Peyer's patch (tissue), 4 donors: ENCODE measurements at places on chromosomes 12 and 14. TPM values are rescaled to one million over a fixed set of nuclear protein-coding genes. Genes with fewer than 3 reads are reported as not detected.

- no peak overlapping the region for H3K27ac ChIP-seq
- H3K4me1 ChIP-seq: no peaks in the 10 kb centered on the region
- H3K36me3 ChIP-seq: peaks cover 47% of the 10 kb centered on the region
- DNase-seq: no peak
- H3K27me3 ChIP-seq: no peaks in the 10 kb centered on the region
- H3K4me3 ChIP-seq: no peak overlapping the region
Measured at GRCh38 chr14:54425537-54426274, 15.5 kb downstream of the CNIH1 start.

DNA sequence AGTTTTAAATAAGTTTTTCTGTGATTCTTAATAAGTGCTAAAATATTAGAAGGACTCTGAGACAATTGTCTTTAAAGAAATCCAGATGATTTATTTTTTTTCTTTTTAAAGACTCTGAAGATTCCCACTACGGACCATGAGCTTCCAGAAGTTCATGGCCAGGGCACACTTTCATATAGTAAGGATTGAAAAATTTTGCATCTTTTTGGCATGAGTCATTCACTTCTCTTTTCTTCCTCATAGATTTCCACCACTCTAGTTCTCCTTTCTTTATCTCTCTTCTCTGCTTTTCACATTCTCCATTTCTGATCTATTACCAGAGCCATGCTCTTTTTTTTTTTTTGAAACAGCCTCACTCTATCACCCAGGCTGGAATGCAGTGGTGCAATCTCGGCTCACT is 385.8 kb downstream of the FLRT2 start:
- no peaks in the 10 kb centered on the region for H3K4me1 ChIP-seq
- no peaks in the 10 kb centered on the region for H3K36me3 ChIP-seq
- no peak overlapping the region for H3K4me3 ChIP-seq
- DNase-seq: no peak
- H3K27me3 ChIP-seq: no peaks in the 10 kb centered on the region
- no peak overlapping the region for H3K27ac ChIP-seq

GRCh38 chr12:66446276-66446675 is 144.0 kb downstream of the HELB start:
- no peak for DNase-seq
- no peak overlapping the region for H3K4me3 ChIP-seq
- no peak overlapping the region for H3K27ac ChIP-seq
- no peaks in the 10 kb centered on the region for H3K36me3 ChIP-seq
- no peaks in the 10 kb centered on the region for H3K27me3 ChIP-seq
- H3K4me1 ChIP-seq: no peaks in the 10 kb centered on the region

DNA sequence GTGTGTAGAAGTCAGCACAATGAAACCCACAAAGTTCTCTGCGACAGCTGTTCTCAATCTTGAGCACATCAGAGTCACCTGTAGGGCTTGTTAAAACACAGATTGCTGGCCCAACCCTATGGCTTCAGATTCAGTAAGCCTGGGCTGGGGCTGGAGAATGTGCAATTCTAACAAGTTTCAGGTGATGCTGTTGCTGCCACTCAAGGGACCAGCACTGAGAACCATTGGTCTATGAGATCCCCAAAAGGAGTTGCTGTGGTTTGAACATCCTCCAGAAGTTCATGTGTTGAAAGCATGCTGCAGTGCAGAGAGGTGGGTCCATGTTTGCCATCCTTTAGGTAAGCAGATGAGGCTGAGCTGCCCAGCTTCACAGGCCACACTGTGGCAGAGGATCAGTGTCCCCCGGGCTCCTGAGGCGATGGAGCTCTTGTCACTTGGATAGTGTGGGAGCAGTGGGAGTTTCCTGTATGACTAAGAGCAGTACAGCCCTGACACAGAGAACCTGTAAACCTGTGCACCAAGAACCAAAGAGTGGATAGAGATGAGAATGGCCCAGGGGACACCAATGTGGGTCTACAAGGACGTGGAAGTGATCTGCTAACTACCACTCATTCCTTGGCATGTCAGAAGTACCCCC is 8.0 kb upstream of the RTRAF start:
- no peaks in the 10 kb centered on the region for H3K4me1 ChIP-seq
- no peak overlapping the region for H3K4me3 ChIP-seq
- H3K36me3 ChIP-seq: no peaks in the 10 kb centered on the region
- no peak overlapping the region for H3K27ac ChIP-seq
- no peak for DNase-seq

DNA sequence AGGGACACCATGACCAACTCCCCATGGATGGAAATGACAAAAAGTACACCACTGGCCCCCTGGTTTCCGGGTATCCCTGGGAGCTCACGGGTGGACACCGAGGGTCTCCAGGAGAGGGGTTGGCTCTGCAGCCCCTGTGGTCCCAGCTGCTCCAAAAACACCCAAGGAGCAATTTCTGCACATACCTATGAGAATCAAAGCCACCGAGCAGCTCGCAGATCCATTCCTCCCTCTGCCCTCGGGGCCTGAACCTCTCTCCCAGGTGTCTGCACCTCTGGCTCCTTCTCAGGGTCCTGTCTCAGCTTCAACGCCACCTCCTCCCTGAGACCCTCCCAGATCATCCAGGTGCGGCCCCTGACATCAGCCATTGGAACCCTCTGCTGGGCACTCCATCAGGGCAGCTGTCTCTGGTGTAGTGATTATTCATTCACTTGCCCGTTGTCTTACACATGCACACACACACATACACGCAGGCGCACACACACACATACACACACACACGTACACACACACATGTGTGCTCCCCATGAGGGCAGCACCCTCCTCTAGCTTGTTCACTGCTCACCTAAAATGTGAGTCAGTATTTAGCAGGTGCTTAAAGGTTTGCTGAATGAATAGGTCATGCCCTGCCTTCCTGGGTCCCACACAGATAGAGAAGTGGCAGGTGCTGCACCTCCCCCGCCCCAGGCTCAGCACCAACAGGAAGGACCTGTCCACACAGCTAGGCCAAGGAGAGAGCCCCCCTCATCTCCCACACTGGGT is 5.9 kb downstream of the RIMBP2 start:
- no peaks in the 10 kb centered on the region for H3K27me3 ChIP-seq
- H3K27ac ChIP-seq: no peak overlapping the region
- no peak overlapping the region for H3K4me3 ChIP-seq

DNA sequence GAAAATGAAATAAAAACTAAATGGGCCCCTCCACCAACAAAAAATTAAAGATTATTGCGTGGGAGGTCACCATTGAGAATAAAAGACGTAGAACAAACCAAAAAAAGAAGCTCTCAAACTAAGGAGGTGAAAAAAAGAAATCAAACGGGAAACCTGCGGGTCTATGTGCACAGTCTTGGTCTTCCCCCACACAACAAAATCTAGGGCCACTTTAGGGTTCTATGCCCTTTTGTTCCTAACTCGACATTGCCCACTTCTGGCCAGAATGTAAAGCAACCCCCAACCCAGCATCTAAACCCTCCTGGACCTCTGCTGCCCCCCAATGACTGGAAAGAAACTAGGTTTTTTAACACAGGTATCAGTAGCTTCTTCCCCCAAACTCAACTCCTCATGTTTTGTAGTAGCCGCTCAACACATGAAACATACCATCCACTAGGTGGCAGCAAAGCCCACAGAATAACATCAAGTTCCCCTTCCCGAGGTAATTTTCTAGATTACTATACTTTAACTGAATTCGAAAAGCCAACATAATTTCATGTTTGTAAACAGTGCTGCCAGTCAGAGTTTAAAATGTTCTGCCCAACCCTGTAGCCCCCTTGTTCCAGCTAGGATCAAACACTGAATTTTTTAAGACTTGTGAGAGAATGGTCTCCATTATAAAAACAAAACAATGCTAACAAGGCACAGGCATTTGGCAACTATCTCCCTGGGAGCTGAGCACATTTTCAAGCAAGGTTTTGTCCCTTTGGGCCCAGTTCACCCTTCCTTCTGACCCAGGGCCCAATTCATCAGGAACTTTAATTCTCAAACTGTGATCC is 18.7 kb downstream of the DAD1 start:
- H3K27me3 ChIP-seq: no peaks in the 10 kb centered on the region
- no peaks in the 10 kb centered on the region for H3K36me3 ChIP-seq

DNA sequence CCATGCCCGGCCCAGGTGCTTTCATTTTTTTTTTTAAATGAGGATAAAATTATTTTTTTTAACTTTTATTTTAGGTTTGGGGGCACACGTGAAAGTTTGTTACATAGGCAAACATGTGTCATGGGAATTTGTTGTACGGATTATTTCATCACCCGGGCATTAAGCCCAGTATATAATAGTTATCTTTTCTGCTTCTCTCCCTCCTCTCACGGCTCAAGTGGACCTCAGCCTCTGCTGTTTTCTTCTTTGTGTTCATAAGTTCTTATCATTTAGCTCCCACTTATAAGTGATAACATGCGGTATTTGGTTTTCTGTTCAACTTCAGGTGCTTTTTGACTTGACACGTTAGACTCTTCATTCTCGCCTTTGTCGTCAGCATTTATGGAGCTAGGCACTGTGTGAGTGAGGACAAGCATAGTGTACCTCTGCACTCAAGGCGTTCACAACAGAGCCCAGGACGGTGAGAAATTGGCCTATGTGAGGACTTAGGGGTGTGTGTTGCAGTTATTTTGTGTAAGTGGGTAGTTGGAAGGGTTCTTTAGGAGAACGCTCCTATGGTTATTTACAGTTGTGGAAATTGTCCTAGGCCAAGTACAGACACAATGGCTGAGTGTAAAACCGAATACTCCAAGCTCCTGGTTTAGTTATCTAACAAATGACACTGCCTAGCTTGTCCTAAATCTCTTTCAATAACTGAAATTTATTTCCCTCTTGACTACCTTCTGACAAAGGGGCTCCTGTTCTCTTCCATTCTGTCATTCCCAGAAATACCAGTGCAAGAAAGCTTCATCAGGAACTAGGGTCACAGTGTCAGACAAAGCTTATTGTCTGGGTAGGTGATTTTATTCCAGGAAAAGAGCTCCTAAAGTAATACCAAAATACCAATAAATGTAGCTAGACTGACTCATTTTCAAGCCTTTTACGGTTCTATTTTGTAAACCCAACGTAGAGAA is 200.5 kb upstream of the PRICKLE1 start:
- H3K36me3 ChIP-seq: no peaks in the 10 kb centered on the region
- DNase-seq: no peak
- H3K27ac ChIP-seq: no peak overlapping the region
- no peaks in the 10 kb centered on the region for H3K27me3 ChIP-seq

DNA sequence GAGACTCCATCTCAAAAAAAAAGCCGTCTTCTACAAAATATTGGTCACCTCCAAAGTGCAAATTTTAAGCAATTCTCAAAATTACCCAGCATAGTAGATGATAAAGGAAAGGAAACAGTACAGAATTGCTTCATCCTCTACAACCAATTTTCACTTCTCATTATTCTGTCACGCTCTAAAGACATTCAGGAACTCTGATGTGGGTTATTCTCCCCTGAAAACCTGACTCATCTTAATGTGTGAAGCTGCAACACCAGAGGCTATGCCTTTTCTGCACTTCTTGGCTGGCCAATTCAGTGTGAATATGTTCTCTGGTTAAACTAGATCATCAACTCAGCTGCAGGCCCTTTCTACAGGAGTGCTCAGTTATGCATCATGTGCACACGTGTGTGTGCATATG is 11.0 kb downstream of the PTGER2 start:
- no peaks in the 10 kb centered on the region for H3K27me3 ChIP-seq
- no peak overlapping the region for H3K27ac ChIP-seq
- no peak overlapping the region for H3K4me3 ChIP-seq

- no peak for DNase-seq
- H3K27me3 ChIP-seq: no peaks in the 10 kb centered on the region
- H3K4me1 ChIP-seq: peaks cover 40% of the 10 kb centered on the region
- H3K27ac ChIP-seq: peak overlapping the region; percentile 75
- no peak overlapping the region for H3K4me3 ChIP-seq
- H3K36me3 ChIP-seq: no peaks in the 10 kb centered on the region
Measured at GRCh38 chr14:49972823-49973222, 79.9 kb downstream of the ARF6 start.

DNA sequence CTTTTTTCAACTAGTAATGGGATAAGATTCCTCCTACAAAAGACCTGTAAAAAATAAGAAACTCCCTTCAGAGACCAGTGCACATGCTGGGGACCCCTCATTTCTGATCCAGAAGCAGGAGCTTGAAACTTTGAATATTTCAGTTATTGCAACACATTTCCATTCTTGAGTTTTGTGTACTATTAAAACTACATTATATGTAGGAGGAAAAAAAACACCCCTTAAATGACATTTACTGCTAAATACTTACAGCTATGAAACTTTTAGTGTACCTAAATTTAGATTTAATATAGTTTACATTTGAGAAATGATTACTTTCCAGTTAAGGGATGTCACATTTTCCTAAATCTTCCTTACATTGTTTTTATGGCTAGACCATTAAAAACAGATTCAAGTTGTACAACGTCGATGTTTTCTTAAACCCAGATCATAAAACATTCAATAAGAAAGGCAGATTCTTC is 4.1 kb downstream of the LRIG3 start:
- H3K27me3 ChIP-seq: no peaks in the 10 kb centered on the region
- peak overlapping the region; percentile 83 for H3K4me3 ChIP-seq
- H3K27ac ChIP-seq: peak overlapping the region; percentile 98
- DNase-seq: no peak
- H3K36me3 ChIP-seq: no peaks in the 10 kb centered on the region
- H3K4me1 ChIP-seq: no peaks in the 10 kb centered on the region

GRCh38 chr12:42285431-42285830 is 40.5 kb downstream of the ZCRB1 start:
- H3K4me1 ChIP-seq: no peaks in the 10 kb centered on the region
- no peaks in the 10 kb centered on the region for H3K36me3 ChIP-seq
- no peak for DNase-seq

DNA sequence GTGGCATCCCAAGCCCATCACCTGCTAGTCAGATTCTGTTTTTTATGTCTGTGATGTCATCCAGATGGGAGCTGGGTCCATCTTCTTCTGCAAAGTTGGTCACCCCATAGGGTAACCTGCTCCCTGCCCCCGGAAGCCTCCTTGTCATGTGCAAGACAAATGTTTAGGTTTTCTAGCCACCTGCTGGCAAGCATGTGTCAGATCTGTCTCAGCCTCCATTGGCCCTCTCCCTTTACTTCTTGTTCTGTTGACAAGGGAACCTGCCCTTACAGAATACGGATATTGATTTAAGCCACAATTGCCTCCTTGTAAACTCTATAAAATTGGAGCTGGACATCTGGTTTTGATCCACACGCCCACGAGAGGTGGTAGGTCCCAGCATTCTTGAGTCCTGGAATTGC is 7.5 kb downstream of the NTF3 start:
- no peak overlapping the region for H3K4me3 ChIP-seq
- H3K4me1 ChIP-seq: no peaks in the 10 kb centered on the region
- no peaks in the 10 kb centered on the region for H3K36me3 ChIP-seq

GRCh38 chr14:61950340-61950739 is 188.1 kb downstream of the SNAPC1 start:
- H3K27ac ChIP-seq: no peak overlapping the region
- no peaks in the 10 kb centered on the region for H3K27me3 ChIP-seq
- DNase-seq: no peak
- no peaks in the 10 kb centered on the region for H3K36me3 ChIP-seq
- no peak overlapping the region for H3K4me3 ChIP-seq
- H3K4me1 ChIP-seq: no peaks in the 10 kb centered on the region

GRCh38 chr12:53602176-53602864 is 23.9 kb downstream of the ATF7 start:
- no peaks in the 10 kb centered on the region for H3K27me3 ChIP-seq
- H3K4me3 ChIP-seq: no peak overlapping the region
- DNase-seq: no peak
- peaks cover 9% of the 10 kb centered on the region for H3K4me1 ChIP-seq

The MYBPC1 gene
- 141 TPM for total RNA-seq

The PIWIL1 gene
- not detected for total RNA-seq

The MYO1H gene
- total RNA-seq: not detected

The SMAGP gene
- total RNA-seq: 41.3 TPM

The COPZ1 gene
- total RNA-seq: 50.7 TPM

The AHSA1 gene
- 82.1 TPM for total RNA-seq

The REC8 gene
- total RNA-seq: 44.1 TPM

The CLEC9A gene
- 2.5 TPM for total RNA-seq

The KRT80 gene
- 0.13 TPM for total RNA-seq

The PROX2 gene
- not detected for total RNA-seq

The RAD9B gene
- total RNA-seq: 0.40 TPM

The KRT1 gene
- 0.76 TPM for total RNA-seq
